Activated naive CD8-positive, alpha-beta T cell treated with anti-CD3 and anti-CD28 coated beads, Interleukin-2, amount 10 ng/mL, durations not matched to agents 7 days and 5 days (primary cell): ENCODE measurements at places on chromosomes 11 and 22. TPM values are rescaled to one million over a fixed set of nuclear protein-coding genes. Genes with fewer than 3 reads are reported as not detected.

SHISA8 gene
- total RNA-seq = not detected

PRMT3 gene
- total RNA-seq = 15.8 TPM

NAV2 gene
- total RNA-seq = 2.9 TPM

FGF3 gene
- total RNA-seq = not detected

CHKA gene
- 8.1 TPM for total RNA-seq

CD3D gene
- 424 TPM for total RNA-seq

OR52H1 gene
- not detected for total RNA-seq
